Stimulated activated CD4-positive, alpha-beta T cell treated with anti-CD3 and anti-CD28 coated beads, Interleukin-4, amount 100 ng/mL, for 4 hours (primary cell): ENCODE measurements at places on chromosomes 13 and 19.

- peak; percentile 20 for DNase-seq
These were observed 100.6 kb upstream of the PABPC3 start for GRCh38 chr13:24995225-24995804.

GRCh38 chr19:3443840-3444694, 36.3 kb downstream of the SMIM24 start:
- DNase-seq, result no peak

GRCh38 chr13:46598820-46599180, 45.8 kb downstream of the LRCH1 start:
- no peak for DNase-seq

- DNase-seq, result no peak
These were observed 16.1 kb downstream of the ZNF446 start for GRCh38 chr19:58492265-58492664.

- DNase-seq, result no peak
These were observed 15.5 kb upstream of the ZNF888 start for GRCh38 chr19:52938761-52939160.

GRCh38 chr19:6416658-6417405, 7.8 kb downstream of the KHSRP start:
- DNase-seq, result no peak

- DNase-seq, result no peak
These were observed 383.7 kb downstream of the HS6ST3 start for GRCh38 chr13:96473526-96474180.

DNA sequence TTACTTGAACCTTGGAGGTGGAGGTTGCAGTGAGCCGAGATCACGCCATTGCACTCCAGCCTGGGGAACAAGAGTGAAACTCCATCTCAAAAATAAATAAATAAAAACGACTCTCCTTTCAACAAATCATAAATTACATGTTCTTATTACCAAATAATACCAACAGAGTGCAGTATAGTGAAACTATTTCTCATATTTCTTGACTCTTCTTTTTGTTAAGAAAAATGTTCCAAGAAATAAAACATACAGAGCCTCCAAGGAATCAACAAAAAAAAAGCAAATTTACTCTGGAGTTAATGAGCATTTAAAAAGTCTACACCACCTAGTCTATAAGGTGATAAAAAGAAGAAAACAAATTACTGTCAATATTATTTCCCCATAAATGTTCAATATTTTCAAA, 188.8 kb downstream of the KLF12 start:
- DNase-seq, result no peak

- no peak for DNase-seq
These were observed 309.6 kb upstream of the TMTC4 start for GRCh38 chr13:100984085-100984705.

DNA sequence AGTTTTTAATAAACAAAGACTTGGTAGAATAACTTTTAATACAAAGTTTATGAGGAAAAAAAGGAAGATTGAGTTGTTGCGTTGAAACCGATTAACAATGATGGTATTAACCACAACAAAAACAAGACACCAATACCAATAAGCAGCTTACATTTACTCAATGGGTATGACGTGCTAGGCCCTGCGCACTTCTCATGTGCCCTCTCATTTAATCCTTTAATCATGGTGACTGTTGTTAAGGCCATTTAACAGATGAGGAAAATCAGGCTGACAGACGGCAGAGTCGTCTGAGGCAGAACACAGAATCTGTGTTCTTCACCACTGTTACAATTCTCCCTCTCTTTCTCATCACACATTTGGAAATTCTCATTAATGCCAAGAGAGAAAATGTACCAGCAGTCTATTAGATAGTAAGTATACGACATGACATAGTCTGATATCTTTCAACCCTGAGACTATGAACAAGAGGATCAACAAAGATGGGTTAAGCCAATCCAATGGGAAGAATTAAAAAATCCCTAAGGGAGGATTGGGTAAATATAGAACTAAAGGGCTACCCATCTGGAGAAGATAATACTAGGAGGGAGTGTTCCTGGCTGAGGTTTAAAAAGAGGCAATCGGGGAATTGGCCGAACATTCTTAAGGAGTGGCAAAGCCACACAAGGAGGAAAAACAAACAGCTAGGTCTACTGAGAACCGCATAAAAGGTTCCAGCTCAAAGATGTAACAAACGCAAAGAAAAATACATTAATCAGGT, 54.0 kb downstream of the DOCK9 start:
- no peak for DNase-seq

DNA sequence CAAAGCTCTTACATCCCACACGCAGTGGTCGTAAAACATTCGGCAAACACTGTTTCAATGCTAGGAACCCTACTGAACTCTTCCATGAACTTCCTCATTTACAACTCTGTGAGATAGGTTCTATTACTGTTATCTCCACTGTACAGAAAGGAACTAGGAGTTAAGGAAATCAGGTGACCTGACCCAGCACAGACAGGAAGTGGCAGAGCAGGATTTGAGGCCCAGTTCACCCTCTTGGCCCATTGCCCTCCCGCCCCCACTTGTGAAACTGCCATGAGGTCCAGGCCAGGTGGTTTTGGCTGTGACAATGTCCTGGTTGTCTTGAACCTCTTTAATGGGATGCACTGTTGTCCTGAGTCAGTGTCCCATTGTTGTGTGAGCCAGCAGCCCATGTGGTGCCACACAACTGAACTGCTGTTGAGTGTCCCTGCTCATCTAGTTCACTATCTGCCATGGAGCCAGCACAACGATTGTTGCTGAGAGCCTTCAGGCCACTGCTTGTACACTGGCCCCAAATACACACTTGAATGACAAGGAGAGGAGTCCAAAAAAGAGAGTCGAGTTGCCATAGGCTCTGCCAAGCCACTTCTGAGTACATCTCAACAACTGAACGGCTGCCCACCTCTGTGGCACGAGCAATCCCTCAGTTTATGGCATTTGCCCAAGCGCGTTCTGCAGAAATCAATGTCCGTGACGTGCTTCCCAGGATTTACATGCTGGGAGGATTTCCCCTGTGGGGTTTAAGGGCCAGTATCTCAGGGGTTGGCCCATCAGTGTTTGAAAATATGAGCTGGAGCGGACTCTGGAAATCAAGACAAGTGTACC, 484.6 kb downstream of the TSHZ3 start:
- DNase-seq, result no peak

GRCh38 chr19:1918975-1919374, 13.8 kb downstream of the ADAT3 start:
- no peak for DNase-seq

DNA sequence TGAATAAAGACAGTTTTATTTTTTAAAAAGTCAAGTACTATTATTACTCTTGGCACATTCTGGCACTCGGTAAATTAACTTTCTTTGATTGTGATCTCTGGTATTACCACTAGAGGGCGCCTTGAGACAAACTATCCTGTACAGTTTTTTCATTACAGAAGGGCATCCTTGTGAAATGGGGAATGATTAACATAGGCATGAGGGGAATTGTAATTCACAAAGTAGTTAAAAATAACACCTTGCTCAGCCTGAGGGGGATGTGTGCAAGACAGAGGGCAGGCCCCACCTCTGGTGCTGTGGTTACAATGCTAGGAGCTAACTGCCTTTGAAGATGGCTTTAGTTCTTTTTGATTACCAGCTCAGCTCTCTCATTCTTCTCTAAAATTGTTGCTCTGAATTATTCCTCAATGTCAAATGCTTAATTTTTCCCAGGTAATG, 24.2 kb upstream of the C1QTNF9B start:
- no peak for DNase-seq

DNA sequence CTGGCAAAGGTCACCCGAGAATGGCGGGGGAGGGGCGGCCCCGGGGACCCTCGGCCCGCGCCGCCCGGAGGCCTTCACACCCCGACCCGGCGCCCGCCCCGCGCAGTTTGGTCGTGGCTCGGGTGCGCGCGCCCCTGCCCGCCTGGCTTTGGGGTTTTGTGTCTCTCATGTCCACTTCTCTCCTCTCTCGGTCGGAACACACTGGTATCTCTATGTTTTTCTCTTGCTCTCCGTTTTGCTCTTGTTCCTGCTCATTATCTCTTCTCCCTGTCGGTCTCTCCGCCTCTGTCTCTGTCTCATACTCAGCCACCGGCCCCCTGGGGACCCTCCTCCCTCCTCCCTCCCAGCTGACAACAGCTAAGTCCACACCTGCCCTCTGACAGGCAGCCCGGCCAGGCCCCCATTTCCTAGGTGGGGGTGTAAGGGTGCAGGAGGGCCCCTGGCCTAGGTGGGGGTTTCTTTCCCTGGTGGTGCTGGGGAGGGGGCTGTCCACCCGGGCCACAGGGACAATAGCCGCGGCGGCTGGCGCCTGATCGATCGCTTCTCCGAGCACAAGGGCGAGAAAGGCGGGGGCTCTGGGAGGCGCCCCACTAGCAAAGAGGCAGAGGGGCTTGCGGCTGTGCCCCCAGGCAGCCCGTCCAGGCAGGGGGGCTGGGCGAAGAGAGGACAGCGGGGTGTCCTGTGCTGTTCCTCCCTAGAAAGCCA, 2.3 kb downstream of the ONECUT3 start:
- DNase-seq, result no peak

DNA sequence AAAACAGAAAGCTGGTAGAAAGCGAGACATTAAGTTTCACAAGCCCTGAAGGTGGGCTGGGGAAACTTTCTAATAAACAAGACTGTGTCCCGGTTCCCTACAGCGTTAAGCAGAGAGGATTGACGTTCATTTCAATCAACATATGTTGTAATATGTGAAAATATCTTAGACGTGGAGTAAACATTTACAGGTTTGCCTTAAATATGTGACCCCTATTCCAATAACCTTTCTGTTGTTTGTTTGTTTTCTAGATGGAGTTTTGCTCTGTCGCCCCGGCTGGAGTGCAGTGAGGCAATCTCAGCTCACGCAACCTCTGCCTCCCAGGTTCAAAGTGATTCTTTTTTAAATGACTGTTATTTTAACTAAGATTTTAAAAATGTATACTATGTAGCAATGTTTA, 526.2 kb downstream of the SUCLA2 start:
- DNase-seq, result no peak

GRCh38 chr13:19622193-19622592, 11.3 kb upstream of the MPHOSPH8 start:
- no peak for DNase-seq
